Esophagus muscularis mucosa (tissue), 4 donors: ENCODE measurements at places on chromosomes 4 and X. TPM values are rescaled to one million over a fixed set of nuclear protein-coding genes. Genes with fewer than 3 reads are reported as not detected.

GRCh38 chr4:176945334-176945733 is 152.6 kb upstream of the VEGFC start:
- no peak for DNase-seq

GRCh38 chr4:7014815-7015214 is 28.4 kb upstream of the TADA2B start:
- DNase-seq: no peak

GRCh38 chrX:19707246-19707871 is 180.0 kb downstream of the SH3KBP1 start:
- DNase-seq: no peak

- peak; percentile 45 for DNase-seq
These were observed 2.4 kb downstream of the PPP2R2C start for GRCh38 chr4:6469898-6470501.

DNA sequence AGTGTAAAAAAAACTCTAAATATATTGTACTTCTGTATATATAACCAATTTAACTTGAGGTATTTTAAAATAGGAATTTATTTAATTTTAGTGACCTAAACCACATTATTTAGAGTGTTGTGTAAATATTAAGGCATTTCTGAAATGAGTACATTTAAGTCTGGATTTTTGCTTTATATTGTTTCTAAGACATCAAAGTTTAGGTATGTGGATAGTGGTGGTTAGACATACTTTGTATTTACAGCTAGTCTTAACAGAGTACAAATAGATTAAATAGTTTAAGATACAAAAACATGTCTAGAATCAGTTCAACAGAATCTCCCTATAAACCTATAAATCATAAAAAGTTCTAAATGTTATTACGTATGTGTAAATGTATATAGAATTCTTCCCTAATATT is 588.5 kb downstream of the TRIML1 start:
- no peak for DNase-seq

GRCh38 chr4:155530857-155531256 is 135.8 kb upstream of the GUCY1A1 start:
- DNase-seq: no peak

DNA sequence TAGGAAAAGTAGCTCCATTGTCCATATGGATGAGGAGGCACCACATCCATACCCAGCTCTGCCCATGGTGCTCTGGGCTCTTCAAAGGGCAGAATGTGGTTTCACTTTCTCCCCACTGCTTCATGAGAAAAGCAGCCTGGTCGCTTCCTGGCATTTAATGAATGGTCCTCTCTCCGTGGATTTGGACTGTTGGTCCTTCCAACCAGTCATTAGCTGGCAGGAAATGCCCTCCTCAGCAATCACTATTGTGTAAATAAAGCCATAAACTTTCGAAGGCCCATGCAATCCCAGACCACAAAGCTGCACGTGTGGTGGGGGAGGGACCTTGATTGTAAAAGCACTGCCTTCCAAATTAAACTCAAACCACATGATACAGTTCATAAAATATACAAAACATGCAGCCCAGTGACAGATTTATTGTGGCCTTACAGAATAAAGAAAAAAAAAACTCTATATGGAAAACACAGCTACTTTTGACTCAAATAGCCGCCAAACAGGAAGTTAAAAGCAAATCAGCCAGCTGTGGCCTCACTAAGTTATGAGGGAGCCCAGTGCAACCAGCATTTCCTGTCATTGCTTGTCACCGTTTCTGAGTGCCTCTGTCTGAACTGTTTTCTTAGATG is 8.1 kb downstream of the MBNL3 start:
- DNase-seq: no peak

DNA sequence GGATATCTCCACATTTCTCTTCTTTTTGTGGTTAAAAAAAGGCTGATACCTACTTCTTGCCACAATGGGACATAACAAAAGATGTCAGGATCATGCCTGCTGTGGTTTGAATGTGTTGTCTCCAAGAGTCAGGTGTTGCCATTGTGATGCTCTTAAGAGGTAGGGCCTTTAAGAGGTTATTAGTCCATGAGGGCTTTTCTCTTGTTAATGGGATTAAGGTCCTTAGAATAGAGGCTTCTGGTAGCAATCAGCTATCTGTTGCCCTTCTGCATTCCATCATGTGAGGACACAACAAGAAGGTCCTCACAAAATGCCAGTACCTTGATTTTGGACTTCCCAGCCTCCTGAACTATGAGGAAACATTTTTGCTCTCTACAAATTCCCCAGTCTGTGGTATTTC is 191.4 kb downstream of the GBA3 start:
- no peak for DNase-seq

DNA sequence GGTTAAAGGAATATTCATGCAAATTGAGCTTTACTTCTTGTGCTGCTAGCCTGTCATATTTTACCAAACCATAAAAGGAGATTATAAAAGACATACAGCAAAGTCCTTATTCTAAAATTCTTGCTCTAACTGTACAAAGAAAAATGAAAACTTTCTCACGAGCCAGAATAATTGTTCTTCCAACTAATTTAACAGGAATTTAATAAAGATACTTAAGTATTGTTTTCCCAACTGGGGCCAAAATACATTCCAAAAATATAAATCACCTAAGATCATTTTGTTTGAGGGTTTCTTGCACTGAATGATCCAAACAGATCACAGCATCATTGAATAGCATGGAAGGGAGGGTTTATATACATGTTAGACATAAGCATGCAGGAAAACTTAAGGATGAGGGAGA is 127.1 kb upstream of the PCDH18 start:
- DNase-seq: no peak

DNA sequence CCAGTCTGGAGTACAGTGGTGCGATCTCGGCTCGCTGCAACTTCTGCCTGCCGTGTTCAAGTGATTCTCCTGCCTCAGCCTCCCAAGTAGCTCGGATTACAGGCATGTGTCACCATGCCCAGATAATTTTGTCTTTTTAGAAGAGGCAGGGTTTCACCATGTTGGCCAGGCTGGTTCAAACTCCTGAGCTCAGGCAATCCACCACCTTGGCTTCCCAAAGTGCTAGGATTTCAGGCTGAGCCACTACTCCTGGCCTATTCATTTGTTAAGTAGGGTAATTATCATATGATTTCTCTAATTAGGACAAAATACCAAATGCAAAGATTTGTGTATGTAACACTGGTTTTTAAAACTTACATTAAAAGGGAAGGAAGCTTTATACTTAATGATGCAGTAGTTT is 137.8 kb downstream of the GPM6A start:
- DNase-seq: no peak

- no peak for DNase-seq
These were observed 32.0 kb upstream of the FGF16 start for GRCh38 chrX:77415161-77415560.

DNA sequence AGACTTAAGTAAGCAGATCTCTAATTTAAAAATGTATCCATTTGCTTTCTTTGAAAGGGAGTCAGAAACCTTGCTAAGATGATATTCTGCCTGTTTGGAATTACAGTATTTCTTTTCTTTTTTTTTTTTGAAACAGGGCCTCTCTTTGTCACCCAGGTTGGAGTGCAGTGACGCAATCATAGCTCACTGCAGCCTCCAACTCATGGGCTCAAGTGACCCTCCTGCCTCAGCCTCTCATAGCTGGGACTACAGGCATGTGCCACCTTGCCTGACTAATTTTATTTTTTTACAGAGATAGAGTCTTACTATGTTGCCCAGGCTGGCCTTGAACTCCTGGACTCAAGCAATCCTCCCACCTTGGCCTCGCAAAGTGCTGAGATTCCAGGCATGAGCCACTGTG is 40.0 kb downstream of the ANAPC4 start:
- no peak for DNase-seq

- no peak for DNase-seq
These were observed 1040.3 kb upstream of the PCDH10 start for GRCh38 chr4:132108784-132109183.

DNA sequence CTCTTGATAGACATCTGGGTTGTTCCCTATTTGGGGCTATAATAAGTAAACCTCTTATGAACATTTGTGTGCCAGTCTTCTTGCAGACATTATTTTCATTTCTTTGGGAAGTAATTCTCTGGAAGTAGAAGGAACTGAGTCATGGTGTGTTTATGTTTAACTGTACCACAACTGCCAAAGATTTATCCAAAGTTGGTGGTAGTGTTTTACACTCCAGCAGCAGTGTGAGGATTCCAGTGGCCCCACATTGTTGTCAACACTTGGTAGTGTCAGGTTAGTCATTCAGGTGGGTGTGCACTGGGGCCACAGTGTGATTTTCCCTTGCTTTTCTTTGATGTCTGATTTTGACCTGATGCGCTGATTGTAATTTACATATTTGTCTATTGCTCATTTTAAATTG is 5.0 kb upstream of the UVSSA start:
- DNase-seq: no peak

DNA sequence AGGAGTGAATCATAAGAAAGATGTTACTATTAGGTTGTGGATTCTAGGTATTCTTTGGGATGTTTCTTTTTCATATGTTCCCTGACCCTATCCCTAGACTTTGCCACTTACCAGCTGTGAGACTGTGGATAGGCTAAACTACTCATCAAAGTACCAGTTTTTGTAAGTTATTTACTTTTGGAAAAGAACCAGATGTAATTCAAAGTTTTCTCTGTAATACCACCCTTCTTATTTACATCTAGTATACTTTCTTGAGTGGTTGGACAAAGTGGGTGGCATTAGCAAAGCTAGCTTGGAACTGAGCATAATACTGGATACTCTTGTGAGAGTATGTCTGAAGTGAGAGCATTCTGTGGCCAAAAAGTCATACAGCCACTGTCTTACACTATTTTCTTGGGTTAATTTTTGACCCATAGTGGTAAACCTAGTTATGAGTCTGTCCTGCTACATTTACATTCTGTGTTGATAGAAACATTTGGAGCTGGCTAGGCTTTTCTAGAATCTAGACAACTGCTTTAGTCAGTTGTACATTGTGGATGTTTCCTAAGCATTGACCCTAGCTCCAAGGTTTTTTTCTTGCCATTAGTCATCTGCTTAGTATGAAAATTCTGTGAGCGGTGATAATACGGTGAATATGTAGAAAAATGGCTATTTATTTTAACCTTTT is 41.7 kb downstream of the KDM6A start:
- no peak for DNase-seq

DNA sequence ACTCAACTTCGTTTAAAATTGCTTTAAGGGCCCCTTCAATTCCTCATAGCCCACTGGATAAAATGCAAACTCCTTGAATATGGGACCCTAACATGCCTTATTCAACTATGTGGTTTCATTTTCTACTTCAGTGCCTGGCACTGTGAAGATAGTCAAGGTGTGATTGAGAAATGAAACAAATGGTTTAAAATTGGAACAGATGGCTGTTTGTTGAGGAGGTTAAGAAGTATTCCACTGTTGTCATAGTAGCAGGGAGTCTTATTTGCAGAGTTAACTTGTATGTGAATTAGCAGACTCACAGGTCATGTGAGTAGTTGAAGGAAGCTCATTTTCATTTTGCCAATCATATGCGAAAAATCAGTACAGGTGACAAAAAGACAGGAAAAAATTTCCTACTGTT is 593.3 kb downstream of the KCTD8 start:
- no peak for DNase-seq

DNA sequence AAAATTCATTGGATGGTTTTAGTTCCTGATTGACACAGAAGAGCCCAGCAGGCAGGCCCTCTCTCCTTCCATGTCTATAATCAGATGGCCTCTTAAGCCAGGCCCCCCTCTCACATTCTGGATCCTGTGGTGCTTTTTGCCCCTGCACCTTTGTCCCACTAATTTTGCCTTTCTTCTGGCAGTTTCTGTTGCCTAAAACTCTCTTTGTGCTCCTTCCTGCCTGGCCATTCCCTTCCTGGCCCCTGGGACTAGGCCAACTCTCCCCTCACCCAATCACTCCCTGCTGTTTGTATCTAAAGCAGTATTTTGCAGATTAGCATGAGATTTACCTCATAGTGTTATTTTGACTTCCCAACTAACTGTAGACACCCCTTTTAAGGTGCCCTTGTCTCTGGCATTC is 42.7 kb upstream of the DDX3X start:
- no peak for DNase-seq

DNA sequence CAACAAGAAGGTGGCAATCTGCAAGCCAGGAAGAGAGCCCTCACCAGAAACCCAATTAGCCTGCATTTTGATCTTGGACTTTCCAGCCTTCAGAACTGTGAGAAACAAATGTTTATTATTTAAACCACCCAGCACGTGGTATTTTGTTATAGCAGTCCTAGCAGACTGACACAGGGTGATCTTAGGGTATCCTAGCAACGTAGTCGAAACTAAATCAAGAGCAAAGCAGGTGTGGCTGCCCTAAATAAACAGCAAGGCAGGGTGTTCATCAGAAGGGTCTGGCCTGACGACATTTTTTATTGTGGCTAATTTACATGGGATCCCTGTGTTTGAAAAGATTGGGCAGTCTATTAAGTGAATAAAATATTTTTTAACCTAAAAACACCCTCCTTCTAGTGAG is 198.8 kb downstream of the VEGFC start:
- no peak for DNase-seq

DNA sequence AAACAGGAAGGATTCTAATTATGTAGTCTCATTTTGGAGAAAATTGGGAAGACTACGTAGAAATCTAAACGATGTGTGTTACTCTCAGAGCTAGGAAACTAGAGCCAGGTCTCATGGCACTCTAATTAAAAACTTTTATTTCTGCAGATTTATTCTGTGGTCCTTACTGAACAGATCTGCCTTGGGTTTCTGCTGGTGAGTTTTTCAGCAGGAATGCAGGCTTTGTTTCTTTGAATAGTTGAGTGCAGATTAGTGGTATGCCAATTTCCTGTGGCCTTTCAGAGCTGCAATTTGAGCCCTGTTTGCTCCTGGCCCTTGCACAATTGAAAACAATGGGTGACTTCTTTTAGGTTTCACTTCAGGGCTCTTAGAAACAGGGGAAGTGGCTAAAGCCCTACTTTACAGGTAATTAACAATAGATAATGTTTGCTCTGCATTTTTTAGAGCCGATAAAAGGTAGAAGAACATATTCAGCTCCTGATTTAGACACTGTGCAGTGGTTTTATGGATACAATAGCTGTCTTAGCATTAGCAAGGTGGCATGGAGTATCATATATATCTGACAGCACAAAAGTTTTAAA is 21.8 kb downstream of the SPRY1 start:
- no peak for DNase-seq

GRCh38 chr4:145280541-145280940 is 100.2 kb upstream of the OTUD4 start:
- no peak for DNase-seq

- DNase-seq: no peak
These were observed 57.8 kb downstream of the KIAA0232 start for GRCh38 chr4:6840062-6840976.

DSPP gene
- total RNA-seq: not detected

XG gene
- total RNA-seq: 0.39 TPM

NLRP2B gene
- total RNA-seq: not detected

TMEM150C gene
- total RNA-seq: 4.7 TPM

PRSS48 gene
- not detected for total RNA-seq

CCNB3 gene
- 4.9 TPM for total RNA-seq

LAGE3 gene
- 19.5 TPM for total RNA-seq

MMRN1 gene
- 10.4 TPM for total RNA-seq

LAMP2 gene
- 60.6 TPM for total RNA-seq

NOX1 gene
- total RNA-seq: not detected

RAB33A gene
- 0.23 TPM for total RNA-seq

SPANXN4 gene
- total RNA-seq: not detected

GIMD1 gene
- total RNA-seq: not detected

CEP135 gene
- 5.0 TPM for total RNA-seq

EVC2 gene
- 9.6 TPM for total RNA-seq

ZMAT1 gene
- total RNA-seq: 4.5 TPM

ATG4A gene
- 10.8 TPM for total RNA-seq

PNMA6E gene
- total RNA-seq: not detected
